ENCODE measurements at places on chromosomes 3 and 15.

DNA sequence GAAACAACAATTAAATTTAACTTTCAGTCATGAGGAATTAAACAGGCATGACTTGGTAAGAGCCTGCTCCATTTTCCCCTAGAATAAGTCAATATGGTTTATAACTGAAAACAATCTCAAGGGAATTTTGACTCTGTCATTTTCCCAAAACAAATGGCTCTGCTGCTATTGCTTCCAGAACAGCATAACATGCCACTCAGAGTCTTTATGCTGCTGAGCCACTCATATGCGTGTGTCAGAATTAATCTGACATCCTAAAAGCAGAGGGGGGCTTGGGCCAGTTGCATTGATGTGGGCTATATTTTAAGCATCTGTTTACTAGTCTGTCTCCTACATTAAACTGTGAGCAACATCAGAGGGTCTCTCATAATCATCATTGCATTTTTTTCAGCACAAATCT, 111.1 kb upstream of the ABI3BP start:
- no peak for DNase-seq

- peak; percentile 47 for DNase-seq
Measured at GRCh38 chr3:24741506-24741905, 246.9 kb upstream of the THRB start.

GRCh38 chr3:190883973-190884832, 21.7 kb upstream of the GMNC start:
- DNase-seq = peak; percentile 47

DNA sequence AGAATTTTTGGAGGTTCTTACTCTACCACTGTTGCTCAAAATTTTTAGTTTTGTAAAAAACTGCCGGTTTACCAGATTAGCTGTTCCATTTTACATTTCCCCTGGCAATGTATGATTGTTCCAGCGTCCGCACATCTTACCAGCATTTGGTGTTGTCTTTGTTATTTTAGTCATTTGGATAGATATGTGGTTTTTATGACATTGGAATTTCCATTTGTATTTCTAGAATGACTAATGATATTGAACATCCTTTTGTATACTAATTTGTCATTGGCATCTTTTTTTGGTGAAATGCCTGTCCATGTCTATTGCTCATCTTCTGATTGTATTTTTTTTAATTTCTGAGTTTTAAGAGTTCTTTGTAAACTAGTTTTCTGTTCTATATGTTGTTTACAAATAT, 28.5 kb downstream of the LRRC28 start:
- no peak for DNase-seq

GRCh38 chr3:29511701-29512100, 230.8 kb downstream of the RBMS3 start:
- no peak for DNase-seq

DNA sequence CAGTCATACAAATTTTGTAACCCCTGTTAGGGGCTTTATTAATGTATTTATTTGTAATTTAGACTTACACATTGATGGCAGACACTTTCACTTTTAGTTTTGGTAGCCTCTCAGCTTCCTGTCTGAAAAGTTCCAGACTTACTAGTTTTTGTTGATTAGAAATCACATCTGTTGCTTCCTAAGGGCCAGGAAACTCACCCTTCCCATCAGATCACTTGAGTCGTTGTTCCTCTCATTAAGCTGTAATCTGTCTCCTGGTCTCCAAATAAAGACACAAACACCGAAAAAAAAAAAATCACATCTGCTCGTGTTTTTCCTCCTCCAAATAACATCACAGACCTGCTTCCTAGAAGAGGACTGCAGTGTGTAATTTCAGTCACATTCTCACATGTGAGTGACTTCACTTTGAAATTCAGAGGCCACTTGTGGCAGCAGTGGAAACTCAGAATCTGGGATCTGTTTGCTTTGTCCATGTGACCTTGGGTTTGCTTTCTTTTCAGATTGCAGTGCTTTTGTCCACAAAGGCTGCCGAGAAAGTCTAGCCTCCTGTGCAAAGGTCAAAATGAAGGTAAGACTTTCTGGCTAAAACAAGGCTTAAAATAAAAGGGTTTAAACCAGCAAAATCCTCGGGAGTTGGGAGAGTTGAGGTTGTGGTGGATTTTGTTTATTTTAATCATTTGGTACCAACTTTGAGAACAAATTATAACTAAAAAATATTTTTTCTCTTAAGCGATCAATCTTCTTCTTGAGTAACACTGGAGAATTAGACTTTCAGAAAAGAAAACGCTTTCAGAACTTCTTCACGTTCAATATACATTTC, 87.0 kb downstream of the KLHL25 start:
- DNase-seq = no peak

DNA sequence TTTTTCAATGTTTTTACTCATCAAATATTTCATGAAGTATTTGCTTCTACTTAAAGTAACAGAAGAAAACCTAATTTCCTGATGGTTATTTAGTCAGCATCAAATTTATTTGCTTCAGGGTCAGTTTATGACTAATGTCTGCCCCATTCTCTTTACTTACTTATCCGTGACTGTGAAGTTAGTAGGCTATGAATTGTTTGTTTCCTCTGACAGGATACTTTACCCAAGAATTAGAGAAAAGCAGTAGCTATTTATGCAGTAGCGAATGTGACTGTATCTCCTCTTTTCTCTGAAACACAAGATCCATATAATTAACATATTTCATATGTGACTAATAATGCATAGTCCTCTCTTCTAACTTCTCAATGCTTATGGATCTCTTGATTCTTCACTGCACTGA, 329.9 kb upstream of the ROBO1 start:
- peak; percentile 78 for DNase-seq

DNA sequence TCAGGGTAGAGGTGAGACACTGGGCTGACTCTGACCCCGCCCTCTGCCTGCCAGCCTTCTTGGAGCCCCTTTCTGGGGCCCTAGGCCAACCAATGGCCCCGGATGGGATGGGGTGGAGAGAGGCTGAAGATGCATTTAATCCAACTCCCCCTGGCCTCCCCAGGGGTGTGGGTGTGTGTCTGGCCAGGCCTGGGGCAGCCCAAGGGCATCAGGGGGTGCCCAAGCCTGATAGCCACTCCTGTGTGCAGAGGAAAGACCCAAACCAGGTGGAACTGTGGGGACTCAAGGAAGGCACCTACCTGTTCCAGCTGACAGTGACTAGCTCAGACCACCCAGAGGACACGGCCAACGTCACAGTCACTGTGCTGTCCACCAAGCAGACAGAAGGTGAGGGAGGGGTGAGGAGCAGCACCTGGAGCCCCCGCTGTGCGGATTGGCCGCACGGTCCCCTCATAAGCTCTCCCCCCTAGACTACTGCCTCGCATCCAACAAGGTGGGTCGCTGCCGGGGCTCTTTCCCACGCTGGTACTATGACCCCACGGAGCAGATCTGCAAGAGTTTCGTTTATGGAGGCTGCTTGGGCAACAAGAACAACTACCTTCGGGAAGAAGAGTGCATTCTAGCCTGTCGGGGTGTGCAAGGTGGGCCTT, 9.5 kb downstream of the SPINT1 start:
- no peak for DNase-seq

- no peak for DNase-seq
Measured at GRCh38 chr3:17030956-17031652, 146.3 kb downstream of the PLCL2 start.

- no peak for DNase-seq
Measured at GRCh38 chr3:12325586-12326515, 37.0 kb downstream of the PPARG start.

- DNase-seq = no peak
Measured at GRCh38 chr15:79408041-79408440, 24.1 kb upstream of the MINAR1 start.

DNA sequence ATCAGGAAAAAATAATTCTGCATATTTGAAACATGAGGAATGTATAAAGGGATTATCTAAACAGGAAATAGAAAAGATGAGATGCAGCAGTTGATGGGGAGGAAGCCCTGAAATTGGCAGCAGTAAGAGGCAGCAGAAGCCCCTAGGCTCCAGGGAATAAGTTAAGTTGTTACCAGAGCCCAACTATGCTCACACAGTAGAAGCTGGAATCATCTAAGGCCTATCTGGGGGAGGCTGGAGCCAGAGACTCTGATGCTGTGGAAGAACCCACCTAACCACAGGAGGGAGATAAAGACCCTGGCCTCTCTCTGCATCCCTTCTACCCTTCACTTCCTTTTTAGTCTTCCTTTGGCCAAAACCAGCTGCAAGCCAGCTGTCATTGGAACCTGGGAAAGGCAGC, 519.7 kb downstream of the DIPK2A start:
- DNase-seq = peak; percentile 56

GRCh38 chr3:71568207-71568606, 15.3 kb downstream of the FOXP1 start:
- no peak for DNase-seq

DNA sequence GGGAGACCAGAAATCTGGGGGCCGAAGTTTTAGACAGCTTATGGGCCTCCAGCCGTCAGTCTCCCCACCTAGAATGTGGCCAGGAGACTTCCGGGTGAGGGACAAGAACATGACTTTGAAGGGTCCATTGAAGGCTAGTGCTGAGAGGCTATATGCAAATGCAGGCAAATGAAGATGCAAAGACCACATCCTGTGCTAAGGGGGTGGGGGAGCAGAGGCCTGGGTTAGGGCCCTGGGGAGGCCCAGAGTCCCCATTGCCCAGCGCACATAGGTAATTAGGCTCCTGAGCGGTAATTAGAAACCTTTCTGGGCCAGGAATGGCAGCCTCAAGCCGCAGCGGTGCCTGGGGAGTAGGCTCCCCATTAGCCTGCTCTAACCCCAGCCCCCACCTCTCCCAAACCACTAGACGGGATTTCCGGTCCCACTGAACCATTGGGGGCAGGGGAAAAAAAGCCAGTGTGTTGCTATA, 6.8 kb downstream of the CSK start:
- no peak for DNase-seq
